ENCODE measurements at places on chromosomes 5 and 9.

- no peak for DNase-seq
These were observed 133.7 kb downstream of the UNC13B start for GRCh38 chr9:35295369-35296036.

- peak; percentile 25 for DNase-seq
These were observed 54.0 kb downstream of the AOPEP start for GRCh38 chr9:94780516-94780950.

DNA sequence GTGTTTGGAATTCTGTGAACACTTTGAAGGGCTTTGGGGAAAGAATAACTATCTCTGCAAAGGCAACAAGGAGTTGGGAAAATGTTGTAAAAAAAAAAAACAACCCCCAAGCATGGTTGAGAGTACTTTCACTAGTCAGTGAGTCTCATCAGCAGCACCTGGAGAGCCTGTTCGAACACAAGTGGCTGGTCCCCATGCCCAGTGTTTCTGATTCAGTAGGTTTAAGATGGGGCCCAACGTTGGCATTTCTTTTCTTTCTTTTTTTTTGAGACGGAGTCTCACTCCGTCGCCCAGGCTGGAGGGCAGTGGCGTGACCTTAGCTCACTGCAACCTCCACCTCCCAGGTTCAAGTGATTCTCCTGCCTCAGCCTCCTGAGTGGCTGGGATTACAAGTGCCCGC is 59.5 kb downstream of the KLF4 start:
- DNase-seq = no peak

DNA sequence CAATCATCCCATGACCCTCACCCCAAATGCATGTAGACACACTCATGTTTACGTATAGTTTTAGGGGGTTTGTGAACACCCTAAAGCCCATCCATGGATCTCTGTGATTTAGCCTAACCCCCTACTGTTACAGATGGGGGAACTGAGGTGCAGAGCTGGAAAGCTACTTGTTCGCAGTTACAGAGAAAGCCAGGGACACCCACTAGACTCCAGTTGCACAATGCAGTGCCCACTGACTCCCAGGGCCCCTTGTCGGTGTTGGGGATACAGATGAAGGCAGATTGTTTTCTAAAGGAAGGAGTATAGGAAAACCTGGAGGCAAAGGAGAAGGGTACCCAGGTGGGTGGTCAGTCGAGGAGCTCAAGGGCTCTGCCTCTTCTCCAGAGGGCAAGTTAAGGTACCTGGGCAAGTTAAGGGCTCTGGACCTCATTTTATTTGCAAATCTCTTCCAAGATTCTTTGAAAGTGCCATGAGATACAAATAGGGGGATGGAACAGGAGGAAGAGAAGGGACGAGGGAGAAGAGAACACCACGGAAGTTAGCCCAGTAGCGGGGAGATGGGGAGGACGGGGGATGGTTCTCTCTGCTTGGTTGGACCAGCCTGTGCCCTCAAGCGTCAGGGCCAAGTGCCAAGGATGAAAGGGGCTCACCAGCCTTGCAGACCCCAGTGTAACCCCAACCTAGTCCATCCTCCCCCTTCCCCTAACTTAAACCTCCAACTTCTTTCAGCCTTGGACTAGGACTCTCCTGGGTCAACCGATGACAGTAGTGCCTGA is 958 bp downstream of the MYOZ3 start:
- DNase-seq = no peak

DNA sequence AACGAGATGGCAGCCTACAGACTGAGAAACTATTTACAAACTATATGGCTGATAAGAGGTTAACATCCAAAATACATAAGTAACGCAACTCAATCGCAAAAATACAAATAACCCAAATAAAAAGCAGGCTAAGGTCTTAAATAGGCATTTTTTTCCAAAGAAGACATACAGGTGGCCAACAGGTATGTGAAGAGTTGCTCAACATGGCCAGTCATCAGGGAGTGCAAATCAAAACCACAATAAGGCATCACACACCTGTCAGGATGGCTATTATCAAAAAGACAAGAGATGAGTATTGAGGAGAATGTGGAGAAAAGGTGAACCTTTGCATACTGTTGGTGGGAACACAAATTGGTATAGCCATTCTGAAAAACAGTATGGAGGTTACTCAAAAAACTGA is 73.5 kb downstream of the CAMSAP1 start:
- DNase-seq = no peak

- DNase-seq = no peak
These were observed 191.7 kb upstream of the NR3C1 start for GRCh38 chr5:143594902-143595818.

GRCh38 chr5:122182491-122182921 is 53.2 kb downstream of the ZNF474 start:
- no peak for DNase-seq

DNA sequence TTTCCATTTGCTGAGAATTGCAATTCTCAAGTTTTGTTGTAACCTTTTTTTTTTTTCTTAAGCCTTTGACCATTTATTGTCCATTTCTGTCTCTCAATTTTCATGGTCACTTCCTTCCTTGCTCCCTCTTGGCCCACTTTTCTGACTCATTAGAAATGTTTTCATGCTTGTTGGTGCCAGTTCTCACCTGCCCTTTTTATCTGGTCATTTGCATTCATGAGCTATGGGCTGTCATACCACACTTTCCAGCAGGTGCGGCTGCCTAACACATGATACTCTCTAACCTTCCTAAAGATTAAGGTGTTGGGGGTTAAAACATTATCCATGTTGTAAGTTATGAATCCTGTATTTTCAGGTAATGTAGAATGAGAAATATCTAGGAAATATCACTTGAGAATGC is 150.5 kb upstream of the TLX3 start:
- no peak for DNase-seq

DNA sequence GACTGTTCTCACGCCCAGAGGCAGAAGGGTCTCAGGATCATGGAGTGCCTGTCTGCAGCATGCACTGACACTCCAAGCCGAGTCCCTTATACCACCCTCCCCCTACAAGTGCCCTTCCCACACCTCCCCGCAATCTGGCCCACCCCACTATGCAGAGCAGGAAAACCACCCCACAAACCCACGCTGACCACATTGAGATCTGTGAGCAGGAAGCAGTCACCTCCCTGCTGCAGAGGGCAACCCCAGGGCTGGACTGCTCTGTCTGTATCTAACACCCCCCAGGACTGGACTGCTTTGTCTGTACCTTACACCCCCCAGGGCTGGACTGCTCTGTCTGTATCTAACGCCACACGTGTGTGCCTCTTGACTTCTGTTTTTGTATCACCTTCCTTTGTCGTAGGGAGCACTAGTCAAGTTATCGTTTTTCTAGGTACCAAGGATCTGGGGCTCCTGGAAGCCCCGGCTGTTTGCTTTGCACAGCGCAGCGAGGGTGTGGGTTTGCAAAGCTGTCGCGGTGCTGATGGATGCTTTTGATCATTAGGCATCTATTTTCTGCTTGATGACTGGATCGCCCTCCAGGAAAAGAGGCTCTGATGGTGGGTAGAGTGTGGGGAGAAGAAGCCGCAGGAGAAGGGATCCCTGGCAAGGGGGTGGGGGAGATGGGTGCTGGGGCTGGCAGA is 21.5 kb downstream of the OLFM1 start:
- no peak for DNase-seq

GRCh38 chr5:172936401-172936800 is 22.8 kb upstream of the RPL26L1 start:
- no peak for DNase-seq

DNA sequence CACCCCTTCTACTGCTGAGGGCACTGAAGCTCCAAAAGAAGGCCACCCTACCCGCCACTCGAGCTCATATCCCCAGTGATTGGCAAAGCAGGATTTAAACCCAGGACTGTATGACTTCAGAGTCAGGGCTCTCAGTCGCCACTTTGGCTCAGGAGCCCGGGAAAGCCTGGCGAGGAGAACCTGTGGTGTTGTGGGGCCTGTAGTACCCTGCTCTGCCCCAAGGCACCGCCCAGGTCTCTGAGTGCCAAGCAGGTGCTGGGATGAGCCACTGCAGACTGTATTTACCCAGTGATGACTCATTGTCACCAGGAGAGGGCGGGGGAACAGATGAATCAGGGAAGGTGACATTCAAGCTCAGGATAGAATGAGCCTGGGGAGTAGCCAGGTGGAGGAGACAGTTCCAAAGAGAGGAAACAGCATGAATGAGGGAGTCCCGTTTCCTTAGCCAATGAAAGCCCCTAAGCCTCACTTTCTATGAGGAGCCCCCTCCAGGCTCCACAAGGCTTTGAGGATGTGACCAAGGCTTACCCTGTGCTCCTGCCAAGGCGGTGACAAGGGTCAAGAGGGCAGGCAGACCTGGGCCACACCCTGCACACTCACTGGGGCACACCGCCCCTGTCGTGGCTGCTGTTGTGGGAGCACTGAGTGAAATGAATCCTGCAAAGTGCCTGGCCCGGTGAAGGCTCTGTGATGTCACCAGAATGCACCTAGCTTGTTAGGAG is 17.8 kb upstream of the DPM2 start:
- peak; percentile 84 for DNase-seq

- no peak for DNase-seq
These were observed 94.8 kb downstream of the LHFPL2 start for GRCh38 chr5:78553580-78554353.

DNA sequence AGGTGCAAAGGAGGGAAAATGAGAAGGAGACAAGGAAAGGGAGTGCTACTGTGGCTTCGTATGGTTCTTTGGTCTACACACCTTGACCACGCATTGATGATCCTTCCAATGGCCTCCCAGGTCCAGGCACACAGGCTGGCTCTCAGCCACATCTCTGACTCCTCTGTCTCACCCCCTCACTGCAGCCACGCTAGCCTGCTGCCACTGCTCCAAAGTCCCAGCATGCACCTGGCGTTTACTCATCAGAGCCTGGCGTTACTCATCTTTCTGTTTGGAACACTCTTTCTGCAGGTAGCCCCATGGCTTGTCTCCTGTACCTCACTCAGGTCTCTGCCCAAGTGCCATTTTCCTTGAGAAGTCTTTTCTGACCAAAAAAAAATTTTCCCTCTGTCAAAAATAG is 195.5 kb downstream of the SNCAIP start:
- no peak for DNase-seq

GRCh38 chr5:76982450-76982849 is 29.6 kb downstream of the CRHBP start:
- DNase-seq = no peak

GRCh38 chr5:124639095-124639665 is 107.3 kb downstream of the ZNF608 start:
- no peak for DNase-seq

DNA sequence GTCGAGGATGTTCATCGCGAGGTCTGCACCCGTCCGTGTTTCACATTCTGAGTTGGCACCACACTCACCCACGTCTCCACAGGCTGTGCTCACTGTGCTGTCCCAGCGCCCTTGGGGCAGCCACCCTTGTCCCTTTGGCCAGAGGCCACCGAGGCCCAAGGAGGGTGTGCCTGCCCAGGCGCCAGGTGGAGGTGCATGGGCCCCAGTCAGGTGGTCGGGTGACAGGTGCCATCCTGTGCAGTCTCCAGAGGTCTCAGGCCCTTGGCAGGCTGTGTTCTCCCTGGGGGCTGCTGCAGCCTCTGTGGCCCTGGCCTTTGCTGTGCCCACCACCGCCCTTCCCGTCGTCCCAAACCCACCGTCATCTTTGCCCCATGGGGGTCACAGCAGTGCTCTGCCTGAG is 12.4 kb downstream of the MAN1B1 start:
- no peak for DNase-seq

- DNase-seq = no peak
These were observed 185.8 kb downstream of the DEPDC1B start for GRCh38 chr5:60514152-60514551.

GRCh38 chr5:101278917-101279316 is 375.8 kb upstream of the ST8SIA4 start:
- DNase-seq = no peak

GRCh38 chr9:100375658-100376057 is 22.9 kb upstream of the TEX10 start:
- DNase-seq = no peak

GRCh38 chr9:122106576-122106975 is 13.5 kb upstream of the TTLL11 start:
- DNase-seq = no peak

GRCh38 chr9:86046930-86047341 is 52.4 kb downstream of the GOLM1 start:
- DNase-seq = no peak

DNA sequence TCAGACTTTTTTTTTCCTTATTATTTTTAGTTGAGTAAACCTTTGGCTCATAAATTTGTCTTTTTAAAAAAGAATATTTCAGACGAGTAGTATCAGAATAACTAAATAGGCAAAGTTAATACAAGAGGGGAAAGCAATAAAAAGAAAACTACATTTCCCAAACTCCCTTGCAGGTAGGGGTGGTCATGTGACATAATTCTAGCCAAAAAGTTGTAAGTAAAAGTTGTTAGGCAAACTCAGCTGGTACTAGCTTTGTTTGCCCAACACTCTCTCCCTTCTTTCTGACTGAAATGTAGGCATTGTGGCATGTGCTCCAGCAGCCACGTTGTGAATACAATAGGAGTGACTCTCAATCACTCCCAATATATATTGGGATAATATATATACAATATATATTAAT is 20.9 kb downstream of the GIN1 start:
- no peak for DNase-seq

DNA sequence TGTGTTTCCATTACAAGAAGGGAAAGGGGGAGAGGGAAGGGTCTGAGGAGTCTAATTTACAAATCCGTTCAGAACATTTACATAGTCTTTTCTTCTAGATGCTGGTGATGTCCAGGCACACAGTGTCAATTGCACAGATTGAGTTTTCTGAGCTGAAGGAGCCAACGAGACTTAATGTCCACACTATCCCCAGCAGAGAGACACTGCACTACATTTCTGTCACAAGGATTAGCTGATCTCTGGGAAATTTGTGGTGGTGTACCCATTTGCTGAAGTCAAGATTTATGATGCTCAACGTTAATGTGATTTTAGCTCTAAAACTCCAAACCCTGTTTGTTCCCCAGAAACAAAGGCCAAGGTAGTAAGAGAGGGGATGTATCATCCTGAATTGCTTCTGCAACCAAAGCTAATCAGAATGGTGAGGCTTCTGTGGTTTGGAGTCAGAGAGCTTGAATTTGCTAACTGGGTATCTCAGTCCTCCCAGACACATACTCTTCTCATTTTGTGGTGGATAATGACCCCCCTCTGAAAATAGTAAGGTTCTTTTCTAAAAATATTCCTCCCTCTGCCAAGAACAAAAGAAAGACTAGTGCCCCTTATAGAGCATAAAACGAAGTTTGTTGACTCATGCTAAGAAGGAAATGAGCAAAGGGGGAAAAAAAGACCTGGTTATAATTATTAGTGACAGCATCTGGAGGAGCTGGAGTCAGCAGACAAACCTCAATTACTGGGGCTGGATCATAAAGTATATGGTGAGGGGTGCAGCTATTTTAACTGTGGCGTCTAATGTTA is 416.9 kb downstream of the PSAT1 start:
- no peak for DNase-seq

- no peak for DNase-seq
These were observed 39.0 kb downstream of the STK10 start for GRCh38 chr5:172149073-172149472.

DNA sequence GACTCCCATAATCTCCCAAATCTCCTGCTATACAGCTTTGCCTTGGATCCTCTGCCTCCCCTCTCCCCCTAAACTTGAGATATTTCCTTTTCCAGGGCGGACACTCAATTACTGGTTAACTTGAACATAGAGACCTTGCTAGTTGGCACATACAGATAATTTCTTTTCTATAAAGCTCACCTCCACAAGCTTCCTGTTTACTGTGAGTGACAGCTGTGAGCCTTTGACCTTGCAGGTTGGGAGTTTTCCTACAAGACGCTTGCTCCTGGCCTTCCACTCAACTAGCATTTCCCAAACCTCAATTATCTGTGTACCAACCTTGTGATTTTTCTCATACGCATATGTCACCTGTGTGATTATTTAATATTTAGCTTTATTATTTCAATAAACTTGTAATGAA is 114.5 kb downstream of the GNA14 start:
- DNase-seq = no peak

Data from stimulated activated naive CD8-positive, alpha-beta T cell treated with anti-CD3 and anti-CD28 coated beads, Interleukin-15, Interleukin-2, amounts not matched to agents 100 U/mL and 50 U/mL, for 24 hours (primary cell).